ENCODE measurements at places on chromosomes 3 and 15.

GRCh38 chr15:43095243-43095642 is 10.6 kb downstream of the UBR1 start:
- no peak for DNase-seq

DNA sequence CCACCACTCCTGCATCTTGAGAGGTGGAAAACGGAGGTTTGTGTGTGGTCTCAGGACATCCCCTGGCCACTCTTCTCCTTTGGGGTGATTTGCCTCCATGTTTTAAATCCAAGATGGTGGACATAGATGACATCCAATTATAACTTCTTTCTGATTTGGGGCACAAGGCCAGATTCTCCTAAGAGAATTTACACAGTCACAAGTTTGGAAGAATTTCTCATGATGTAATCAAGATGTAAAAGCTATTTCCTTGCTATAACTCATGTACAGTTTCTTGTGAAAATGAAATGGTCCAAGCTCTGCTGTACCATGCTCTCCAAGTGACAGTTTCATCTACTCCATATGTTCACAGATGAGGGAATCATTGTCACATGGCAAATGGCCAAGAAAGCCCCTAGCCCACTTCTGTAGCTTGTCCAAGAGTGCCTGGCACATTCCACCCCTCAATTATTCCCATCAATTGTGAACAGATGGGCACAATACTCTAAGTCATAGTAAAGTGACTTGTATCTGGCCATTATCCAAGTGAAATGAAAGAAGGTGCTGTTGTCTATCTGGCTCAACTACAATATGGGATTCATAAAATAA is 134.6 kb upstream of the ROPN1 start:
- no peak for DNase-seq

GRCh38 chr15:85723960-85724945 is 70.5 kb downstream of the KLHL25 start:
- no peak for DNase-seq

DNA sequence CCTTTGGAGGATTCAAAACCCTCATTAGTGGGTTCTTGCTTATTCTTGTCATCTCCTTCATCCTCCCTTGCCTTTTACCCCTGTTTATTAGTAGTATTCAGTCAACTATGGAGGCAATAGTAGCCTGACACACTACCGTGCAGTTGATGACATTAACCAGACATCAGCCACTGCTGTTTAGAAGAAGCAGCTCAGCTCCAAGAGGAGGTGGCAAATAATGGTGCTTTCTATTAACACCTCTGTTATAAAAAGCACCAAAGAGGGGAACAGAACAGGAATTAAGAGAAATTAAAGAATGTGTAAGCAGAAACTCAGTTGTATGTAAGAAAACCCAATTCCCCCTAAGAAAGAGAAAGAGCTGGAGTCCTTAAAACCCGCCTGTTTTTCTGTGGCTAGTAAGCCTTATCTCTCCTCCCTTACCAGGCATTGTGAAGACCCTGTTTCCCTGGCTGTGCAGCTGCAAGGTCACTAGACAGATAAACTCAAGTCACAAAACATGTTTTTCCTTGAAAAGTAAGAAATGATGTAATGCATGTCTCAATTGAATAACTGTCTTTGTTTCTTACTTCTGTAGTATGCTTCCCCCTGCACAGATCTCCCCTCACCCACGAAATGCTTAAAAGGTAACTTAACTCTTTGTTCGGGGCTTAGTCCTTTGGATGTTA is 21.2 kb downstream of the CCR4 start:
- no peak for DNase-seq

DNA sequence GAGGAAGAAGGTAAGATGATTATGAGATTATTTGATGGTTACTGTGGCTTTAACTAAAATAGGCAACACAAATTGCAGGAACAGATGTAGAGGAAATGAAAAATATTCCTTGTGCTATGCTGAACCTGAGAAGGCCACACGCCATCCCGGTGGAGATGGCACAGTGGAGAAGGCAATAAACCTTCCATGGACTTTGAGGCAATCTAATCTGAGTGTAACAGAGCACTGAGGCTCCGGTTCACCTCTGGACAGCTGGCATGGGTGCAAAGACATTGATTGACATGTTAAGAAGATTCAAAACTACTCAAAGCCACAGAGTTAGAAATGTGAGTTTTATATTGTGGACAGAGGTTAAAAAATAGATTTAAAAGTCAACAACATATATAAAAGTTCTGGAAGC is 535.7 kb downstream of the AGBL1 start:
- DNase-seq = no peak

Data from GOT3 (cell line).